ENCODE measurements at places on chromosomes 5 and 9. TPM values are rescaled to one million over a fixed set of nuclear protein-coding genes. Genes with fewer than 3 reads are reported as not detected.

DNA sequence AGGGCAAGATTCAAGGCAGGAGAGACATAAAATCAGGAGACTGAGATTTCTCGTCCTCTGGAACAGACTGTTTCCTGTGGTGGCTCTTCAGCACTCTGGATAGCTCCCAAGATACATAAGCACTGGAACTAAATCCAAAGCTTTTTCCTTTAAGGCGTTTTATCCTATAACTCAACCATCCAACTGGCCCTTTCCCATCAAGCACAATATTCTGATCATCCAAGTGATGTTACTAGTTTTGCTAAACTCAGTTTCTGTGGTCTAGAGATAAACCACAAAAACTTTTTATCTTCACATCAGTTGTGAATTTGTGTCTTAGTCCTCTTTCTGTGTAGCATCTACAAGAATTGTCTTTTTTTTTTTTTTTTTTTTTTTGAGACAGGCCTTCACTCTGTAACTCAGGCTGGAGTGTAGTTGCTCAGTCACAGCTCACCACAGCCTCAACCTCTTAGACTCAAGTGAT, 299.4 kb downstream of the COX7C start:
- DNase-seq = peak; percentile 81

INVS gene
- 8.7 TPM for total RNA-seq

DNA sequence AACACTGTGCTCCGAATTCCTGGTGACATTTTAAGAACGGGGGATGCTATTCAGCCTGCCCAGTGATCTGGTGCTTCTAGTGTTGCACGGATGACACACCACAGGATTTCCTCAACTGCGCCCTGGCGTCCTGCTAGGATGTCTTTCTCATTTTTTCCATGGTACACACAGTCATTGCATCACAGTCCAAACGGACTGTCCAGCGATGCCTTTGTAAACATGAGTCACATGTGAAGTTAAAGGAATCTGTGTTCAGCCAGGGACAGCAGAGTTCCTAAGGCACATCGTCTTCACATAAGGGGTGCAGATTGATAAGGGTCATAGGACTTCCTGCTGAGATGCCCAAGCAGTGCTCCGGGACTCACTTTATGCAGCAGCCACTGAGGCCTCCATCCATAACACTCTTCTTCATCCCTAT, 9.3 kb upstream of the PTPN3 start:
- DNase-seq = no peak

- peak; percentile 11 for DNase-seq
Measured at GRCh38 chr9:95670122-95670521, 153.4 kb upstream of the PTCH1 start.

RAB3C gene
- total RNA-seq = 11.7 TPM

- DNase-seq = no peak
Measured at GRCh38 chr5:131769961-131770360, 26.9 kb downstream of the FNIP1 start.

DNA sequence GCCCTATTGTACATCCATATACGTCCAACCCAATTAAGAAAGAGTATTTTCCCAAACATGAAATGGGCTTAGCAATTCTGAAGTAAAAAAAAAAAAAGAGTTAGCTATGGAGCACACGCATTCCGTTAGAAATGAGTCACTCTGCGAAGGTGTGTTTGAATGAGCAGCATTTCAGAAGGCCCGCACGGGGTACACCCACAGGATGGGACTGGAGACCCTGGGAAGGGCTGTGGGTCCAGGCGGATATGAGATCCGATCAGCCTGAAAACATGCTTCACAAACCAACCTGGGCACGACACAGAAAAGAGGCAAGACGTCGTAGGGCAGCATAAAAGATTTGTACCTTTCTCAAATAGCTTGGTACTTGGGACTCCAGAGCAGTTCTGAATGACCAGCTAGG, 173.9 kb upstream of the KLF9 start:
- DNase-seq = no peak

GRCh38 chr9:32554107-32554506, 1.7 kb upstream of the TOPORS start:
- no peak for DNase-seq

- no peak for DNase-seq
Measured at GRCh38 chr5:103037673-103038455, 82.1 kb downstream of the GIN1 start.

DNA sequence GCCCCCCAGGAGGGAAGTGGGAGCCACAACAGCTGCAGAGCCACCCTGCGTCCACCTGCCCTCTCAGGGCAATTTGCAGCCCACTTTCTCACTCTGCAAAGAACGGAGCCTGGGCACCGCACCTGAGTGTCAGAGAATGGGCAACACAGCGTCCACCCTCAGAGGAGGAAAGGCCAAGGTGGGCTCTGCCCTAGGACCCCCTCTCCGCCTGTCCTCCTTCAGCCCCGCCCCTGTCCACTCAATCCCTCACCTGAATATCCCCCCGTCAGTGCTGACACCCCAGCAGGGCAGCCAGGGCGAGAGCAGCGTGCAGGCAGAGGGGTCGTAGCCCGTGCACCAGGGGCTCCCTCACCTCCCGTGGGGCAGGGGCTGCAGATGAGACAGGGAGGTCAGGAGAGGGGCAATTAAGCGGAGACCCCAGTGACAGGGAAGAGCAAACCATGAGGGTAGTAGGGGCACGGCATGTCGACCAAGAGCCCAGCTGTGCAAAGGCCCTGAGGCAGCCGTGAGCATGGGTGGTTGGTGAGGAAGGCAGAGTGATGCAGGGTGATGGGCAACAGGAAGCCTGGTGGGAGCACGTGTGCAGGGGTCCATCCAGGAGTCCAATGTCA, 140.3 kb downstream of the OLFM1 start:
- no peak for DNase-seq

- DNase-seq = peak; percentile 91
Measured at GRCh38 chr5:138354926-138355378, 2.5 kb downstream of the KDM3B start.

DNA sequence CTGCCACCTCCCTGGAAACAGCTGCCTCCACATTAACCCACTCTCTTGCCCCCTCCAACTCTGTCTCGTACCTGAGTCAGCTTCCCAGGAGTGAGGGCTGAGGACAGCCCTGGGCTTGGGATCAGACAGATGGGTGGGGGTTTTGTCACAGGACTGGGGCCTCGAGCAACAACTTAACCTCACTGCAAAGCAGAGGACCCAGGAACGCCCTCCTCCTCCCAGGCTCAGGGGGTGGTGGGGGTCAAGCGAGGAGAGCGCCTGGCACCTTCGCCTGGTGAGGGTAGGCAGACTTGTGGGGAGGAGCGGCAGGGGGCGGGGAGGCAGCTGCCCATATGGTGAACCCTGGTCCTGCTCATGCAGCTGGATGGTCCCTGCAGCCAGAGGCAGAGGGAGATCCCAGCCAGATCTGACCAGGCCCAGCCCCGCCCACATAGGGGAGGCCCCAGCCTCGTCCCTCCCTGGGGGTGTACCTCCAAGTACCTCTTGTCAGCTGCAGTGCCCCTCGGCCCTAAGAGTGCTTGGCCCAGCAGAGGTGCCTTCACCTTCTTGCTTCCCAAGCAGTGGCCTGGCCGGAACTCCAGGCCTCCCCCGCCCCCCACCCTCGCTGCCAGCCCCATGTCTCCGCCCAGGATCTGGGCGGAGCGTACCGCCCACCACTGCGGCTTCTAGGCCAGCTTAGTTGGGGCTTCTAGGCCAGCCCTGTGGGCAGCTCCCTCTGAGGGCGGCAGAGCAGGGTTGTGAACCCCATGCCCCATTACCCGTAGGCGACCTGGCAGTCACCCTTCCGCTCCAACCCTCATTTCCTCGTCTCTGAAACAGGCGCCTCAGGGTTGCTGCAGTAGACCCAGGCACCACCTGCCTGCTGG, at the start of gene SARDH:
Gene SARDH, minus strand, starts transcription at position 579 of the 866 bp plus-strand sequence. CDS start 4,179 bp downstream, outside the sequence.
- DNase-seq = peak; percentile 83

FBXW5 gene
- total RNA-seq = 102 TPM

IQGAP2 gene
- total RNA-seq = 86.5 TPM

GRCh38 chr9:14269916-14270315, 44.0 kb downstream of the NFIB start:
- no peak for DNase-seq

- no peak for DNase-seq
Measured at GRCh38 chr9:88953381-88954029, 37.8 kb upstream of the S1PR3 start.

RUSC2 gene
- 5.6 TPM for total RNA-seq

DNA sequence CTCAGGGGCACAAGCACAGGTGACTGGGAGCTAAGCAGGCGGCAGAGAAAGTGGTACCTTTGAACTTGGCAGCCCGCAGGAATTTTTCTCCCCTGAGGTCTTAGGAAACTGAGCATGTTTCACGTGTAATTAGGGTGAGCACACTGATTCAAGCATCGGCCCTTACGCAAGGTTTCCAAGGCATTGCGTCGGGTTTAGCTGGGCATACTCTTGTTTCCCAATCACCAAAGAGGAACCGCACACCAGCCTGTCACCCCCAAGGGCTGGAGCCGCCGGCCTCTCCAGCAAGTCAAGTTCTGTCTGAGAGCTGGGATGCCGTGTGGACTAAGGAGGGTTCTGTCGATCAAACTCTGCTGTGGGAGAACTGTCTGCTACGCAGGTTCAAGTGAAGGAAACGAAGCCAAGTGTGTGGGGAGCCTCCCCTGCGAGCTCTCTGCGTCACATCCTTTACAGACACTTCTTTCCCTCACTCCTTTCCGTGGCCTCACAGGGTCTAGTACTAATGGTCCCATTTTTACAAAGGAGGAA, 53.0 kb downstream of the ERGIC1 start:
- no peak for DNase-seq

CDC25C gene
- 29.9 TPM for total RNA-seq

CCNI2 gene
- 0.74 TPM for total RNA-seq

SLC6A7 gene
- total RNA-seq = not detected

ARHGEF37 gene
- 0.12 TPM for total RNA-seq

- DNase-seq = peak; percentile 61
Measured at GRCh38 chr5:38673671-38674071, 117.2 kb upstream of the LIFR start.

Data from GM23338 (cell line).